ENCODE measurements at places on chromosomes 12 and 14. TPM values are rescaled to one million over a fixed set of nuclear protein-coding genes. Genes with fewer than 3 reads are reported as not detected.

The HOTAIR gene
- not detected for total RNA-seq

The INSM2 gene
- total RNA-seq = 0.47 TPM

The ETFBKMT gene
- total RNA-seq = 3.4 TPM

GRCh38 chr12:30696103-30696408 lies 387 bp upstream of the IPO8 start:
- no peak for DNase-seq

The SLCO1A2 gene
- total RNA-seq = 8.3 TPM

DNA sequence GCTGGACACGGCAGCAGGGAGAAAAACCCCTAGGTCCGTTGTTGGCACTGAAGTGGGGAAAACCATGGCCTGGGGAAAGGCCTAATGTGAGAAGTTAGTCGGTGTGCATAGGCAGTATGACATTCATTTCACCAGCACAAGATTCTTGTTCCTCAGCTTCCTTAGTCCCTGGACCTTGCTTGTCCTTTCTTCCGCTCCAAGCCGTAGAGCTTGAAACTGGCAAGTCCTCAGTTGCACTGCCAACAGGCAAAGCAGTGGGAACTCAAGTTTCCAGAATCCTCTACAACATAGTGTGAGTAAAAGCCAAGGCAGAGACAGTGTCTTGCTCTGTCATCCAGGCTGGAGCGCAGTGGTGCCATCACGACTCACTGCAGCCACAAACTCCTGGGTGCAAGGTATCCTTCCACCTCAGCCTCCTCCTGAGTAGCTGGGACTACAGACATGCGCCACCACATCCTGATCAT lies 138.5 kb upstream of the AMIGO2 start:
- no peak for DNase-seq

The SYCP3 gene
- 0.47 TPM for total RNA-seq

The GNS gene
- 45.9 TPM for total RNA-seq

The CBLN3 gene
- total RNA-seq = 0.47 TPM

The LTBR gene
- total RNA-seq = 1.9 TPM

DNA sequence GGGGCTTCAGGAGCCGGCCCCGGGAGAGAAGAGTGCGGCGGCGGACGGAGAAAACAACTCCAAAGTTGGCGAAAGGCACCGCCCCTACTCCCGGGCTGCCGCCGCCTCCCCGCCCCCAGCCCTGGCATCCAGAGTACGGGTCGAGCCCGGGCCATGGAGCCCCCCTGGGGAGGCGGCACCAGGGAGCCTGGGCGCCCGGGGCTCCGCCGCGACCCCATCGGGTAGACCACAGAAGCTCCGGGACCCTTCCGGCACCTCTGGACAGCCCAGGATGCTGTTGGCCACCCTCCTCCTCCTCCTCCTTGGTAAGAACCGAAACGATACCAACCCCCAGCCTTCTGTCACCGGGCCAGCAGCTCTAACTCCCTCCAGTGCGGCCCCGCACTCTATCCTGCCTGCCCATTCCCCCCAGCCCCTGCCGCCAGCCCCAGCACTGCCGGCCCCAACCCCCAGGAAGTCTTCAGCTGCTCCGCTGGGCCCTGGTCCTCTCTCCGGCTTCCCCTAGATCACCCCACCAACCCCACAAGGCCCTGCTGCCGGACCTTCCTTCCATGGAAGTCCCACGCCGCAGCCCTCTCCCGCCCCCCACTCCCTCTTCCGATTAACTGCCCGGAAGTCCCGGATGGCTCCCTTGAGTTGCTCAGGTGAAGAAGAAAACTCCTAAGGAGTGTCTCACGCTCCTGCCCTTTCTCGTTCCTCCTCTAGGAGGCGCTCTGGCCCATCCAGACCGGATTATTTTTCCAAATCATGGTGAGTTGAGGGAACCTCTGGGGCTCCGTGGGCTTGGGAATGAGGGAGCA lies 693 bp downstream of the LRP10 start:
- peak; percentile 45 for DNase-seq

DNA sequence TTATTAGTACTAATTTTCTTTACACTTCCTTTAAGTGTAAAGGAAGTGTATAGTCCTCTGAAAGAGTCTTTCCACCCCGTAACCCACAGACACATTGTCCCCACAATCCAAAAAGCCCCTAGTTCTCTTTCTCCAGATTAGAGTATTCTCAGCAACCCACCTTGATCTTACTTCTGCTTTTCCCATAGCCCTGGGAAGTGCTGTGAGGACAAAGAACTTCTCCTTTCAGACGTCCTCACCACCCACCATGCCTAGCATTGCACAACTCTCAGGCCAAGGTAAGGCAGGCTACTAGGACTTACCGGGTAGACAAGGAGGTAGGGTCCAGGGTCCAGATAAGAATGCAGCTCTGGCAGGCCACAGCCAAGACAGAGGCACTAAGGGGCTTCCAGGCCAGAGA lies 7.4 kb downstream of the AAAS start:
- DNase-seq = no peak

DNA sequence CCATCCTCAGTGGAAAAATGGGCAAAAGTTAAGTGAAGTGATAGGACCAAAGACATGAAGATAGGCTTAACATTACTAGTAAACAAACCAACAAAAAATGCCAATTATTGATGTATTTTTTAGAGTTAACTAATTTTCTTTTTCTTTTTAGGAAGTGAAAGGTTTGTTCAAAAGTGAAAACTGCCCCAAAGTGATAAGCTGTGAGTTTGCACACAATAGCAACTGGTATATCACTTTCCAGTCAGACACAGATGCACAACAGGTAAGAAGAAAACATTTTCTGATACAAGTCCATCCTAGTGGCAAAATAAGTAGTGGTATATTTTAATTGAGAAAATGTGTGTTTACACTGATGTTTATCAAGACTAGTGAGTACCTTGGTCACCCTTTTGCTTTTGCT lies 39.6 kb downstream of the LARP4 start:
- no peak for DNase-seq

DNA sequence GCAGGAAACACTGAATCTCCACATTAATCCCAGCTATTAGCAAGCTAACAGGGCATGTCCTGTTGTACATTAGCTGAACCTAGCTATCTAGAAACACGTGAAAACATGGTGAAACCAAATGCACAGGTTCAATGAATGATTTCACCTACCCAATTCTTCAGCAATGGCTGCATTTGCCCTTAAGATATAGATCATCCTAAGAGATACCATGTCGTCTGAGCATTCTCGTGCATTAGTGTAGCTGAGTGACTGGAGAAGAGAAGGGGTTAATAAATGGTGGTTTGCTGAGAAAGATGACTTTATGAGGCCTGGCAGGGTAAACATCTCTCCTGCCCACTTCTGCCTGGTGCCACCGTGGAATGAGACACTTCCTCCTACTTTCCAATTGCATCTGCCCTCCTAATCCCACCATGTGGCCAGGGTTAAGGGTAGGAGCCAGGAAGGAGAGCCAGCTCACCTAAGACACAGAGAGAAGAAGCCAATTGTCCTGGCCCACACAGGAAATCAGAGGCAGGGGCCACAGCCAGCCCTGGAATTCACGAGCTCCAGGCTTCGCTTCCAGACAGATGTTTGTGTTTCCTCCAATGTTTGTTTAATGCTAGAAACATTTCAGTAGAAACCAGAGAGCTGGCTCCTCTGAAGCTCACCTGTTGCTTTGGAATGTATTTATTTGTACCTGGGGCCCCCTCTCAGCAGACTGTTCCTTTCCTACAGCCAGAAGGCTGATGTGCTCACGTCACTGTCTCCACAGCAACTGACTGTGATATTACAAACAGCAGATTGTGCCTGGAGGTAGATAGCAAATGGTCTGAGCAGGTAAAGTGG lies 126.0 kb upstream of the PARP11 start:
- DNase-seq = no peak

GRCh38 chr14:99559286-99559990 lies 44.6 kb downstream of the CCDC85C start:
- no peak for DNase-seq

GRCh38 chr12:90939382-90939781 lies 15.6 kb downstream of the CCER1 start:
- no peak for DNase-seq

The MSI1 gene
- total RNA-seq = 7.5 TPM

The SMCO2 gene
- 0.78 TPM for total RNA-seq

GRCh38 chr12:113826805-113827538 lies 139.2 kb downstream of the RBM19 start:
- DNase-seq = no peak

DNA sequence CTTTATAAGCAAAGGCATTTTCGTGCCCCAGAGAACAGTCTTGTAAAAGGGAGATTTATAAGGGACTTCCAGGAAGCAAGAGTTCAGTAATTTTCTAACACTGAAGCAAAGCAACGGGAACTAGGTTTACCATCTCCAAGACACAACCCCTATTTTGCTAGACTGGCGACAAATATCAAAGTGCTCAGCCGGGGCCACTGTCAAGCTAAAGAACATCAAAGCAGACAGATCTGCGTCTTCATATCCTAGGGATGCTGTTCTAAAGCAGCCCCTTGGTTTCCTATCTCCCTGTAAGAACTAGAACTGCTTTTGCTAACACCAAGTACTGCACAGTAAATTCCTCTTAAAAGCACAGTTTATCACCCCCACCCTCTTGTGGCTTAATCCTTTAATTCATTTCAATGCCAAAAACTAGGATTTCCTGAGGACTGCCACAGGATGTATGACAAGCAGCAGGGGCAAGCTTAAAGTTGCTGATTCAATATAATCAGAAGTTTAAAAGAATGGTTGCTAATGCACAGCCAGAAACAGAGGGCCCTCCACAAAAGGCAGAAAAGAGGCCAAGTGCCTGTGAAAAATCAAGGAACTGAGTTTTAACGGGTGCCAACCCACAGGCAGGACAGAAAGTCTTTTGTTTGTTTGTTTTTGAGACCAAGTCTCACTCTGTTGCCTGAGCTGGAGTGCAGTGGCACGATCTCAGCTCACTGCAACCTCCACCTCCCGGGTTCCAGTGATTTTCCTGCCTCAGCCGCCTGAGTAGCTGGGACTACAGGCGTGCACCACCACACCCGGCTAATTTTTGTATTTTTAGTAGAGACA lies 44.0 kb upstream of the ISM2 start:
- no peak for DNase-seq

DNA sequence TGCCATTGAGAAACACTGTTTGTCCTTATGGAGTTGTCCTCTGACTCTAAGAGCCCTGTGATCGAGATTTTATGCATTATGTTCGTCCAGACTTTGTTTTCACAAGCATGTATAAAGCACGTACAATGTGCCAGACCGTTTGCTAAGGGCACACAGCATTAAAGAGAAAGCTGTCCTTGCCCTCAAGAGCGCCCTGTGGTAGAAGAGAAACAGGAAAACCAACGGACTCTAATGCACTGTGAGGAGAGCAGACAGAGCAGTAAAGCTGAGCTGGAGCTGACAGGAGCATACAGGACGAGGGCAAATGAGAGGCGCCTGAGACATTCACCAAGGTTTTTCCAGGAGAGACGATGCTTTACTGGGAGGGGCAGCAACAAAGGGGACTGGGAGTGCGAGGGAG lies 66.2 kb upstream of the OVCH1 start:
- DNase-seq = no peak

The COX6A1 gene
- 367 TPM for total RNA-seq

DNA sequence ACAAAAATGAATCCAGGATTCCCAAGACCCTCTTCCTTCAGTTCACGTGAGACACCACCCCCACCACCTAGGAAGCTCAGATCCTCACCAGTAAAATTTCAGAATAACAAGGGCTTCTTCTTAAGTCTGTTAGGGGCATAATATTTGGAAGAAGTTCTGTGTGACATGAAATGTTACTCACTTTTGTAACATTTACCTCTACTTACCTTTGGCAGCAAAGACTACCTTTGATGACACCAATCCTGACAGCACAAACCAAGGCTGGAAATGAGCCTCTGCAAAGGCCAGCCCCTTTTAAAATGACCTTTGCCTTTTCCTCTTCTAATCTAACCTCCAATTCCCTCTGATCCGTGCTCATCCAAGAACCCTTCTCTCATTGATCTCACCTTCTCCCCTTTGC lies 19.4 kb upstream of the KRT77 start:
- DNase-seq = no peak

- DNase-seq = no peak
These were observed 205.1 kb upstream of the TBX3 start for GRCh38 chr12:114888928-114889584.

- DNase-seq = no peak
These were observed 16.2 kb upstream of the MYL2 start for GRCh38 chr12:110936367-110937103.

- DNase-seq = no peak
These were observed 8.7 kb downstream of the OR11H4 start for GRCh38 chr14:20247646-20248246.

DNA sequence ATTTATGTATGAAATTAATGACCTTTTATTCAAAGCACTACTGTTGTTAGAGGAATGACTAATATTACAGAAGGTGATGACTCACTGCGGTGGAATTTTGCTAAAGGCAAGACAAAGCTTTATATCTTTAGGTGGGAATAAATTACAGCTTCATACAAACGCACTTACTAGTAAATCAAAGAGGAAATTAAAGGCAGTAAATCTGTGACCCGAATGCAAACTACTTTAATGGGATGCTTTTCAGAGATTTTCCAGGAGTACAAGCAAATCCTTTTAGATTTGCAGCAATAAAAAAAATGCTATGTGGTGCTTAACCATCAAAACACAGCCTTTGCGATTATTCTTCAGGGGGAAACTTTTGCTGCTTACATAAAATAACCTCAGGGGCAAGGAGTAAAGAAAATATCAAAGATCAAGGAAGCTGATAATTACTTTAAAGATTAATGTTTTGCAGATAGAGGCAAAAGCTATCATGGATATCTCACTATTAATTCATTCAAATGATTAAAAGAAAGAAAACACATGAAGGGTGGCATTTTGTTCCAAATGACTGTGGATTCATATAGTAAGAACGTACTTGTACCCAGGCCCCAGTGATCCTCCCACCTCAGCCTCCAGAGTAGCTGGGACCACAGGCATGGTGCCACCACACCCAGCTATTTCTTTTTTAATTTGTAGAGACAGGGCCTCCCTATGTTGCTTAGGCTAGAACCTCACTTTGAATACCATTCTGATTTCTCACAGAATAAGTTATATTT lies 98.9 kb downstream of the DENND5B start:
- no peak for DNase-seq

The PRKAG1 gene
- 27.9 TPM for total RNA-seq

DNA sequence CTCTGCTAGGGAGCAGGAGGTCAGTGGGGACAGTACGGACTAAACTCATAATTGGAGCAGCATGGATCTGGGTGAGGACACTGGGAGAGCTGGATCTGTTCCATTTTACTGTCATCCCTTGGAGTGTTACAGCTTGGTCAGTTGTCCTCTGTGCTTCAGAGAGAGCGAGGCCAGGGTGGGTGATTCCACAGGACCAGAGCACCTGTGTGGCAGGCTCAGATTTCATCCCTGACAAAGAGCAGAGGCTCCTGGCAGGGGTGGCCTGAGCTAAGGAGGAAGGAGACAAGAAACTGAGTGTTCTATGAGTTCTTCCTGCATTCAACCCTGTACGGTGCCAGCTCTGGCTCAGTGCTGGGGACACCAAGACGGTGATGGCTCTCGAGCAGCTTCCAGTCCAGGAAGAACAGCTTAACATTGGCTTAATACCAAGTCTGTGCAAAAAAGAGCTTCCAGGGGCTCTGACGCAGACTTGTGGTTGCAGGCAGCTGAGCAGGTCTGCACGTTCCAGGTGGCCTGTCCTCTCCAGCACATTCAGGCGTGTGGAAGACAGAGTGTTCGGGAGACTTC lies 8.4 kb upstream of the PGF start:
- no peak for DNase-seq

Data from occipital lobe (tissue), 3 donors.